ENCODE measurements at places on chromosomes 6 and 20. TPM values are rescaled to one million over a fixed set of nuclear protein-coding genes. Genes with fewer than 3 reads are reported as not detected.

DNA sequence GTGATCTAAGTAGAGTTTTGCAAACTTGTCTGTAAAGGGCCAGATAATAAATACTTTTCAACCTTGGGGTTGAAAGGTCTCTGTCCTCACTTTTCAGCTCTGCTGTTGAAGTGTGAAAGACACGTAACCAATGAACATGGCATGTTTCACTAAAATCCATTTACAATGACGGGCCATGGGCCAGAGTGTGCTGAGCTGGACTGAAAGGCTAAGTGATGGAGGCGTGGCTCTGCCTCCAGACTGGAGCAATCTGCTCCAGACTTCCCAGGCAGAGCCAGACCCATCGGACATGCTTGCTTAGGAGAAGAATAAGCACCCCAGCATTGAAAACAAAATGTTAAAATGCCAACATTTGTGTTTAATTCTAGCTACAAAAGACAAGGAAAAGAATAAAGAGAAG, 41.4 kb downstream of the SCAND1 start:
- DNase-seq: no peak
- H3K4me1 ChIP-seq: no peaks in the 10 kb centered on the region
- no peak overlapping the region for H3K27ac ChIP-seq
- no peak overlapping the region for H3K4me3 ChIP-seq

GRCh38 chr20:35171753-35172433, at the start of gene PROCR:
Gene PROCR (plus strand): TSS chr20:35172072. CDS start chr20:35172155, 83 bp downstream.
- H3K4me3 ChIP-seq: peak within 1 kb of the TSS; percentile 20
- H3K4me1 ChIP-seq: peaks cover 9% of the 10 kb centered on the region
- no peaks in the 10 kb centered on the region for H3K27me3 ChIP-seq
- DNase-seq: peak; percentile 28
- H3K36me3 ChIP-seq: no peaks in the 10 kb centered on the region

DNA sequence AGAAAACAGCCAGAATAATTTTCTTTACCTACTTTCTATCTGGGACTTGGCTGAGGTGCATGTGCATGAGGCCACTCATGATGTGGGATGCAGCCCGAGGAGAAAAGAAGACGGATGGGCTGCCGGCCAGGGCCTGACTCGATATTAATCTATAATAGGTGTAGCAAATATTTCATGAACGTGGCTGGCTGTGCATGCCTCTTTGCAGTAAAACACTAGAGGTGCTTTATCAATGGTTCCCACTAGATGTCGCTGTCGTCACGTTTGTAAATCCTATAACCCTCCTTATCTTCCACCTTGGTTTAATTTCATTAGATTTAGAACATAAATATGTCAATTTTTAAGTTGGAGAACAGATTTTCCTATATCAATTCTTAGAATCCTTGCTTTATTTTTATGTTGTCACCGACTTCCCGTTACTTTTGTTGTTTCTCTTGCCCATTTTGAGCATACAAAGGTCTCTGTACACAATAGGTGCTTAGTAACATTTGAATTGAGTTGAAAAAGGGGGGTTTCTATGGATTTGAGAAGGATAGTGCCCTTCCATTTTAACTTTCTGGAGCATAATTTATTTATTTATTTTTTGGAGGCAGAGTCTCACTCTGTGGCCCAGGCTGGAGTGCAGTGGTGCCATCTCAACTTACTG, 19.6 kb upstream of the FERMT1 start:
- H3K27me3 ChIP-seq: no peaks in the 10 kb centered on the region
- peak; percentile 55 for DNase-seq
- H3K4me3 ChIP-seq: no peak overlapping the region
- H3K27ac ChIP-seq: no peak overlapping the region
- no peaks in the 10 kb centered on the region for H3K4me1 ChIP-seq

DNA sequence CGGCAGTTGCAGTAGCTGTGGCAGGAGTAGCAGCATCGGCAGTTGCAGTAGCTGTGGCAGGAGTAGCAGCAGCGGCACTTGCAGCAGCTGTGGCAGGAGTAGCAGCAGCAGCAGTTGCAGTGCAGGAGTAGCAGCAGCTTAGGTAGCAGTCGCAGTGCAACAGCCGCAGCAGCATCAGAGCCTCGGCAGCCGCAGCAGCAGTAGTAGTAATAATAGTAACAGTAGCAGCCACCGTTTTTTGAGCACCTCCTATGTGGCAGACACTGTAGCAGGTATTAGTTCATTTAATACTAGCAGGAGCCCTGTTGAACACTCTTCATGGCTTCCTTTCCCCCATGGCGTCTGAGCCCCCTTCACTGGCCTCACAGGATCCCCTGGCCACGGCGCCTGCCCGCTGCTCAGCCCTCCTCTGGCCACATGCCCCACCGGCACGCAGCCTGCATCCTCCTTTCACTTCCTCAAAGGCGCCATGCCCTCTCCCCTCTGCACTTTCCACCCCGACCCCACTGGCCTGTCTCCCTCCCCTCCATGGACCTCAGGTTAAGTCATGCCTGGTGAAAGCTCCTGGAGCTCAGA, 19.1 kb upstream of the IRF4 start:
- peak overlapping the region; percentile 32 for H3K4me3 ChIP-seq
- peaks cover 26% of the 10 kb centered on the region for H3K4me1 ChIP-seq
- peak; percentile 58 for DNase-seq
- H3K27ac ChIP-seq: no peak overlapping the region

GRCh38 chr20:62965363-62965771, 12.9 kb downstream of the SLC17A9 start:
- DNase-seq: no peak
- no peaks in the 10 kb centered on the region for H3K27me3 ChIP-seq
- H3K4me1 ChIP-seq: no peaks in the 10 kb centered on the region
- no peaks in the 10 kb centered on the region for H3K36me3 ChIP-seq

GRCh38 chr6:70411542-70412251, 1.6 kb upstream of the FAM135A start:
- no peaks in the 10 kb centered on the region for H3K36me3 ChIP-seq
- H3K27me3 ChIP-seq: no peaks in the 10 kb centered on the region
- DNase-seq: no peak
- no peak overlapping the region for H3K4me3 ChIP-seq

- H3K4me3 ChIP-seq: no peak overlapping the region
- no peak overlapping the region for H3K27ac ChIP-seq
- no peaks in the 10 kb centered on the region for H3K27me3 ChIP-seq
- no peaks in the 10 kb centered on the region for H3K36me3 ChIP-seq
- DNase-seq: no peak
- H3K4me1 ChIP-seq: no peaks in the 10 kb centered on the region
Measured at GRCh38 chr6:135819665-135820064, 31.8 kb upstream of the PDE7B start.

DNA sequence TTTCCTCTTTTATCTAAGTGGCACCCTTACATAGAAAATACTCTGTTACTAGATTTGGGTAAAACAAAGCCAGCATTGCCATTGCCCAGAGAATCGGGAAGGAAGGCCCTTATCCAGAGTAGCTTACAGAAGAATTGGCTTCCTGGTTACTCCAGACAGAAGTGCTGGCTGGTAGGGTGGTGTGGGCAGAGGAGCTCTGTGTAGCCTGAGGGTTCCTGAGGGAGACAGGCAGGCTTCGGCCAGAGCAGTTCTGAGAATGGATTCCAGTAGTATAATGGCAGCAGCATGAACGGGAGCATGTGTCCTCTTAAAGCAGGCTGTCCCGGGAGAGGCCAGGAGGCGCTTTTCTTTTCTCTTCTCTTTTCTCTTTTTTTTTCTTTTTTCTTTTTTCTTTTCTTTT, 11.9 kb downstream of the CUL9 start:
- H3K27ac ChIP-seq: no peak overlapping the region
- H3K36me3 ChIP-seq: peaks cover 53% of the 10 kb centered on the region
- H3K4me3 ChIP-seq: no peak overlapping the region
- no peak for DNase-seq

GRCh38 chr6:168950858-168951214, 302.8 kb downstream of the THBS2 start:
- H3K4me1 ChIP-seq: no peaks in the 10 kb centered on the region
- no peak overlapping the region for H3K4me3 ChIP-seq
- no peaks in the 10 kb centered on the region for H3K36me3 ChIP-seq

- H3K4me3 ChIP-seq: no peak overlapping the region
- DNase-seq: no peak
- H3K4me1 ChIP-seq: no peaks in the 10 kb centered on the region
- H3K27me3 ChIP-seq: no peaks in the 10 kb centered on the region
- H3K36me3 ChIP-seq: peaks cover 5% of the 10 kb centered on the region
- H3K27ac ChIP-seq: no peak overlapping the region
Measured at GRCh38 chr6:130927305-130927704, 100.1 kb downstream of the SMLR1 start.

DNA sequence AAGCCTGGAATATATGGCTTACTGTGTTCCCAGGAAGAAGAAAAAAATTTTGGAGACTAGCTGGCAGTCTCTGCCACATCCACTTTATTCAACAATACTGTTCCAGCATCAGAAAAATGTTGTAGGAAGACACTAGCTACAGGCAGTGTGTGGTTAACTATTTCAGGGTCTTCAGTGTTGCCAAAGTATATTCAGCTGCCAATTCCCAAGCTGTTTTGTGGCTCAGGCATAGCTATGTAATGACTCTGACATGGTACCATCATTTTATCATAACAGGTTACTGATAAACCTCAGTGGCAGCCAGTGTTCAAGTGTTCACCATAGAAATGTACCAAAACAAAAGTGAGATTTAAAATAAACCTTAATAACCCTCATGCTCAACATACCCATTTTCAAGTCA, 503.1 kb downstream of the ADGRB3 start:
- no peaks in the 10 kb centered on the region for H3K36me3 ChIP-seq
- no peak for DNase-seq
- H3K27ac ChIP-seq: no peak overlapping the region
- H3K4me3 ChIP-seq: no peak overlapping the region

GRCh38 chr6:132961610-132962009, 147.2 kb downstream of the RPS12 start:
- H3K36me3 ChIP-seq: no peaks in the 10 kb centered on the region
- H3K27me3 ChIP-seq: no peaks in the 10 kb centered on the region
- H3K27ac ChIP-seq: no peak overlapping the region
- peak; percentile 4 for DNase-seq
- no peaks in the 10 kb centered on the region for H3K4me1 ChIP-seq
- H3K4me3 ChIP-seq: no peak overlapping the region

DNA sequence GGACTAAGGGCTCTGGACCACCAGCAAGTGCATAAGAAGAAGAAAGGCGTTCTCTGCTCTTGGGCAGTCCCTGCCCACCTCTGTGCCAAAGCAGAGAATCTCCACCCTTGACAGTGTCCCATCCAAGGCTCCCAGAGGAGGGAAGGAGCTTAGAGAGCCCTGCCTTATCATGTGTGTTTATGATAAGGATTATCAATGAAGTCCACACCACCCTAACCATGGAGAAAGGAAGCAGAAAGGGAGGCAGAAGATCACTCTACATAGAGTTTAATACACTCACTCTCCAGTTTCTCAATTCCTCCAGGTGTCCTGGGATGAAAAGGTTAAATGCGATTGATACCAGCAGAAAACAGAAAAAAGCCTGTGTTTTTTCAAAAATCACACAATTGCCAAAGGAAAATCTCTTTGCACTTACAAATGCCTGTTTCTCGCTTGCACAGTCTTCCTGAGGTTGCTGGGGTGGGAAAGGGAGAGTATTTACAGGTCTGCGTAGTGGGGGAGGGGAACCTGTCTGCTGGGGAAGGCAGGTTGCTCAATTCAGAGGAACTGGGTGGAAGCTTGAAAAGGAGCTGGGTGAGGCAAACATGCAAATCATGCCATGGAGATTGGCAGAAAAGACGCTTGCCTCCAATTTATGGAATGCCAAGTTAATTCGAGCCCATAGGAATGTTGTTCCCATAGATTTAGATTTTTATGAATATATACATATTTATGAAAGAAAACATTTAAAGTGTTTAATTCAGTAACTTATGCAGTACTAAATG, 104.0 kb downstream of the EYA2 start:
- no peak for DNase-seq
- no peak overlapping the region for H3K27ac ChIP-seq
- no peaks in the 10 kb centered on the region for H3K36me3 ChIP-seq

- no peak overlapping the region for H3K4me3 ChIP-seq
- DNase-seq: peak; percentile 12
- H3K27me3 ChIP-seq: no peaks in the 10 kb centered on the region
- H3K4me1 ChIP-seq: no peaks in the 10 kb centered on the region
- H3K27ac ChIP-seq: no peak overlapping the region
Measured at GRCh38 chr6:50602292-50602691, 111.0 kb upstream of the TFAP2D start.

- H3K36me3 ChIP-seq: no peaks in the 10 kb centered on the region
- H3K4me3 ChIP-seq: no peak overlapping the region
- H3K4me1 ChIP-seq: no peaks in the 10 kb centered on the region
- no peak overlapping the region for H3K27ac ChIP-seq
Measured at GRCh38 chr20:47950124-47950912, 165.0 kb upstream of the SULF2 start.

GRCh38 chr6:34246563-34247391, 2.0 kb downstream of the SMIM29 start:
- H3K4me1 ChIP-seq: peaks cover 32% of the 10 kb centered on the region
- H3K4me3 ChIP-seq: no peak overlapping the region
- peak overlapping the region; percentile 33 for H3K27ac ChIP-seq
- peak; percentile 76 for DNase-seq

DNA sequence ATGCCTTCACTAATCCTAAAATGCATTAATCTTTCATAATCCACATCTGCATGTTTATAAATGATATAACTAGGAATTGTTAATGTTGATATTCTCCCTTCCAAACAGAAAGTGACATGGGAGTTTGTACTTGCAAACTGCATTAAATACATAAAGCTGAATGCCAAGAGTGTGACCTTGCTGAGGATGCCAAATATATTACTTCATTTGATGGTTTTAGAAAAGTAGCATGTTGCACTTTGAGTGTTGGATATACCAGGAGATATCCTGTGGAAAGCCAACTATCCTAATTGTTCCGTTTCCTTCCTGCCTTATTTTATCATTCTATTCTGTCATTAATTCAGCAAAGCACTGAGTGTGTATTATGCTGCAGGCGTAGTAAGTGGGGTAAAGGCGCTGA, 229.8 kb downstream of the TMEM242 start:
- H3K36me3 ChIP-seq: peaks cover 3% of the 10 kb centered on the region
- H3K27me3 ChIP-seq: no peaks in the 10 kb centered on the region
- no peak for DNase-seq
- peaks cover 16% of the 10 kb centered on the region for H3K4me1 ChIP-seq
- no peak overlapping the region for H3K4me3 ChIP-seq
- peak overlapping the region; percentile 57 for H3K27ac ChIP-seq

DNA sequence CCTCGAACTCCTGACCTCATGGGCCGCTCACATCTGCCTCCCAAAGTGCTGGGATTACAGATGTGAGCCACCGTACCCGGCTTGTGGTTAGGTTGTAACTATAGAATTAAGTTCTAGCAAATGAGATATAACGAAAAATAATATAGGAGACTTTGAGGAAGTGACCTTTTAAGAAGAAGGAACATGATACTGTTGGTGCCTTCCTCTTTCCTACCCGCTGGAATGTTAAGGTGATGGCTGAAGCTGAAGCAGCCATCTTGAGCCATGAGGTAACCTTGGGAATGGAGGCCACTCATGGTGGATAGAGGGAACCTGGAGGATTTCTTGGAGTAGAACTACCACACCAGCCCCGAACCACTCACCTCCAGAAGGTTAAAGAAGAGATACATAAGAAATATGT, 48.1 kb upstream of the MDGA1 start:
- H3K4me3 ChIP-seq: no peak overlapping the region
- H3K27me3 ChIP-seq: no peaks in the 10 kb centered on the region
- DNase-seq: no peak
- H3K4me1 ChIP-seq: no peaks in the 10 kb centered on the region

MYLK2 gene
- total RNA-seq: not detected

FOXA2 gene
- not detected for total RNA-seq

C6orf58 gene
- not detected for total RNA-seq

SLC44A4 gene
- not detected for total RNA-seq

MAP7 gene
- 0.63 TPM for total RNA-seq

GJA10 gene
- total RNA-seq: not detected

LY6G5B gene
- total RNA-seq: 42.3 TPM

MAK gene
- not detected for total RNA-seq

CRISP3 gene
- total RNA-seq: not detected

BHLHE23 gene
- total RNA-seq: not detected

Measured in B cell (primary cell).